Fibroblast of skin of back (primary cell): ENCODE measurements at places on chromosomes 3 and 15.

- DNase-seq = no peak
These were observed 49.5 kb upstream of the PCSK6 start for GRCh38 chr15:101538996-101539395.

DNA sequence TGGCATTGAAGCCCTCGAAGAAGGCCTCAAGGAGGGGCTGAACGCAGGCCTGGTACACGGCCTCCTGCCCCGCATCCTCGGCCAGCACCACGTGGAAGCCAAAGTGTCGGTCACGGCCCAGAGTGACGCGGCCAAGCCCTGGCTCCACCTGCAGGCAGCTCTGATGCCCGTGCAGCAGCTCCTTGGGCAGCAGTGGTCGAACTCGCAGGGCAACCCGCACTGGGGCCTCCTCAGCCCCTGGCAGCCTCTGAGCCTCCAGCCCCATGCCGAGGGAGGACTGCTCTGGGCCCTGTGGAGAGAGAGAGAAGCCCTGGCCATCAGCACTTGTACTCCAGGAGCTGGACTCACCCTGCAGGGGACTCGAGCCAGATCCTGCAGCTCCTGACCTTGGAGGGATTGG lies 2.6 kb downstream of the KIF7 start:
- no peak for DNase-seq

- peak; percentile 4 for DNase-seq
These were observed 238.5 kb downstream of the NSUN3 start for GRCh38 chr3:94301366-94301765.

- DNase-seq = peak; percentile 89
These were observed 152.3 kb downstream of the IGF1R start for GRCh38 chr15:98800437-98801233.

GRCh38 chr3:145971186-145971585 lies 189.8 kb downstream of the PLOD2 start:
- no peak for DNase-seq

- DNase-seq = no peak
These were observed 2.5 kb upstream of the NLGN1 start for GRCh38 chr3:173395073-173395411.

- DNase-seq = no peak
These were observed 15.1 kb downstream of the CALML4 start for GRCh38 chr15:68190048-68190447.

DNA sequence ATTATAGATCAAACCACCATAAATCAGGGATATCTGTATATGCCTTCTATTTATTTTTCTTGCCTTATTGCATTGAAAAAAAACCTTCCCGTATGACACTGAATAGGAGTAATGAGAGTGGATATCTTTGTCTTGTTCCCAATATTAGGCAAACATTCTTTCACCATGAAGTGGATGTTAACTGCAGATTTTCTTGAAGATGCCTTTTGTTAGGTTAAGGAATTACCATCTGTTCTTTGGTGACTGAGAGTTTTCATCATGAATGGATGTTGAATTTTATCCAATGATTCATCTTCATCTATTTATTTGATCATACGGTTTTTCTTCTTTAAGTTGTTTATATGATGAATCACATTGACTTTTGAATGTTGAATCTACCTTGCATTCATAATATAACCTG lies 47.1 kb upstream of the MECOM start:
- no peak for DNase-seq

GRCh38 chr15:70328679-70329115 lies 231.0 kb upstream of the TLE3 start:
- DNase-seq = no peak

DNA sequence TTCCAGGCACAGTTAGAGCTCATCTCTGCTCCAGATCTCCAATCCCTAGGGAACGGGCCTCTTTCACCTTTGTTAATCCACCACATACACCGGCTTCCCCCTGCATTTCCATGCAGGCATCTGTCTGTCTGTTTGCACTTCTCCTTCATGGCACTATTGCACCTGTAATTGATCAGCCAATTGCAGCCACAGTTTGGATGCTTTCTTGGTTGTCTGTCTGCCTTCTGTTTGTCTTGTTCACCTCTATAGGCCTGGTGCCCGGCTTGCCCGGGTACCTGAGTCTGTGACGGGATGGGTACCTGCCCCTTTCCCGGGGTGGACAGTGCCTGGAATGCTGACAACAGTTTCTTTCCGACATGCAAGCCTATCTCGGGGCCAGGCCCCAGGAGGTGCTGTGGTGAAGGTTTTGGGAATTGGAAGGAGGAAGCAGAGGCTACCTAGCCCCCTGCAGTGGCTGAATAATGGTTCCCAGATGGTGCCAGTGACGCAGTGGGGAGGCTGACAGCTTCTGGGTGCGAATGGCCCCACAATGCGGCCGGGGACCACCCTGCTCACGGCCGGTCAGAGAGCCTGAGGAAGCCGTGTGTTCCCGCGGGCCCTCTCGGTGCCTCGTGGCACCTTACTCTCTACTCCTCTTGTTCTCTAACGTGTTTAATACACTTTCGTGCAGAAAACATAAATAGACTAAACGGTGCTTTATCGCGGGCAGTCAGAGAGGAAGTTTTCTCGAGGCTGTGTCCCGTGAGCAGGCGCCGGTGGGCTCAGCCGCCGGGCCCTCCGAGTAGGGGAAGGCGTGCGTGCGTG lies 31.3 kb upstream of the RAB6B start:
- DNase-seq = peak; percentile 20

GRCh38 chr3:115275896-115276295 lies 128.8 kb upstream of the ZBTB20 start:
- DNase-seq = no peak

DNA sequence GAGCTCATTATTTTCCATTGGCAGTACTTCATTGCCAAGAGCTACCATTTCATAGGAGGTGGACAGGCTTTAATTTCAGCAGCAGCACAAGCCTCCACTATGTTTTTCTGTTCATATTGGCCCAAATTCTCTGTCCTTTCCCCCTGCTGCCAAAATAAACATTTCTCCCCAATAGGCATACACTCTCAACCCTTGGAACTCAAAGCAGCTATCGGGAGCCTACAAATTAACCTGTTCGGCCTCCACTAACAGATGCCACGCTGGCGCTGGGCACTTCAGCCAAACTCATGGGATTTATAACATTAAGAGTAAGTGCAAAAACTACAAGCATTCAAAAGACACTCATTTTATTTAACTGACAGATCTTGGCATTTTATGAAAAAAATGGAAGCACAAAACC lies 95.7 kb downstream of the NSUN3 start:
- DNase-seq = no peak
